ENCODE measurements at places on chromosomes 11 and 22.
A peak's percentile ranks its signal among the peaks of the same experiment; 100 is the strongest.

GRCh38 chr22:45836418-45837169 is 140.4 kb downstream of the WNT7B start:
- no peak for DNase-seq

DNA sequence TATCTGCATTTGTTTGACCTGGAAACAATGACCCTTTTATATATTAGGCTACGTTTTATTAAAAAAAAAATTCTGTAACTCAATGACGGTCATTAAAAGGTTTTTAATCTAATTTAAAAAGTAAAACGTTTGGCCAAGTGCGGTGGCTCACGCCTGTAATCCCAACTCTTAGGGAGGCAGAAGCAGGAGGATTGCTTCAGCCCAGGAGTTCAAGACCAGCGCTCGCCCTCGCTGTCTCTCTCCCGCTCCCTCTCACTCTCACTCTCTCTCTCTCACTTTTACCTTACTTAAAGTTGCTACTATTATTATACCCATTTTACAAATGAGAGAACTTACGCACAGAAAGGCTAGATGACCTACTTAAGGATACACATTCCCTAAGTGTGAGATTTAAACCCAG is 814 bp upstream of the NARS2 start:
- DNase-seq = no peak

- DNase-seq = no peak
Measured at GRCh38 chr22:48675830-48676145, 1151.9 kb downstream of the BRD1 start.

GRCh38 chr22:50481440-50482106 is at the start of gene ADM2:
Gene ADM2 (plus strand): TSS chr22:50481543. CDS start chr22:50481848, 305 bp downstream.
- DNase-seq = peak; percentile 75

DNA sequence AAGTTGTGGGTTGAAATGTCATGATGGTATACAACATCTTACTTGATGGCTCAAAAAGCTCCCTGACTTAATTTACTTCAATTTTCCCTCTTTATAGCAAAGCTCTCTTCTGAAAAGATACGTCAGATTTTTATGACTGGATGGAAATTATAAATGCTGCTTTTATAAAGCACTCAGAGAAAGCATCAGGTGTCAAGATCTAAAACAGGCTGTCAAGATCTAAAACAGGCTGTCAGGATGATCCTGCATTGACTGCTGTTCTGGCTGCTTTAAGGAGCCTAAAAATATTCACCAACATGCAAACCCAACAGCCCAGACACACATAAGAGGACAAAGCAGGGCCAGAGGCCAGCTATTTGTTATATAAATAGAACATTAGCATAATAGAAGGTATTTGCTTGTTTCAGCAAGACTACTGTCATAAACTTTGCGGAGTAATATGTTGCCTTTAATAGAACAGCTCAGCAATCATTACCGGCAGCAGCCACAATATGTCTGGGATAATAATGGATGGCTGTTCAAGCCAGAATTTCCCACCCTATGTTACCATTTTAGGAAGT is 77.3 kb upstream of the ANO5 start:
- no peak for DNase-seq

GRCh38 chr22:23055449-23056179 is 14.7 kb upstream of the GNAZ start:
- no peak for DNase-seq

- peak; percentile 23 for DNase-seq
Measured at GRCh38 chr11:129639300-129639699, 176.3 kb upstream of the TMEM45B start.

DNA sequence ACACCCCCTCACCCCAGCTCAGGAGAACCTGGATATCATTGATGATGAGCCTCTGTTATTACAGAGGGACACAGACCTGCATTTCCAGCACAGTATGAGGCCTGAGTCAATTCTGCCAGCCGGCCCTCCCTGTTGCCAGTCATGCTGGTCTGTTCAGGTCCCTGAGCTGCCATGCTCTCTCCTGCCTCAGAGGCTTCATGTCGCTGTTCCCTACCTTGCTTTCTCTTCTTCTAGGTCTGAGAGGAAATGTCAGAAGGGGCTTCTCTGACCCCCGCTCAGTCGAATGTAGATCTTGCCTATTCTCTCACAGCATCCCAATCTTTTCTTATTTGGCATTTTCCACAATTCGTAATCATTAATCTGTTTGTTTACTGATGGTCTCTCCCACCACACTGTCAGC is 21.8 kb upstream of the ABCC8 start:
- DNase-seq = no peak

GRCh38 chr11:12706545-12707499 is 32.6 kb downstream of the TEAD1 start:
- no peak for DNase-seq

GRCh38 chr11:74018331-74019005 is 9.6 kb upstream of the UCP3 start:
- DNase-seq = no peak

DNA sequence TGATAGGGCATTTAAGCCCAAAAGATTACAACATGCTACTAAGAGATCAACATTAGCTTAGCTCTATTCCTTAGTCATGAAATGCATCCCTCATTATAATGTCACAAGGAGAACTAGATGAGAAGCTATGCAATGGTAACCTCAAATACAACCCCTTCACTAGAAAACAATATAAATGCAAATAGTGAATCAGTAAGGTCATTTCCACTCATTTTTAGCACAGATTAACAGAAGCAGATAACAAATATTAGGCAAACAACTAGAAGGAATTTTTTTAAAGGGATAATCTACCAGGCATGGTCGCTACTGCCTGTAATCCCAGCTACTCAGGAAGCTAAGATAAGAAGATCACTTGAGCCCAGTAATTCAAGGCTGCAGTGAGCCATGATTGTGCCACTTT is 28.2 kb downstream of the SIK3 start:
- DNase-seq = no peak

- no peak for DNase-seq
Measured at GRCh38 chr11:9853929-9854552, 190.2 kb downstream of the SWAP70 start.

DNA sequence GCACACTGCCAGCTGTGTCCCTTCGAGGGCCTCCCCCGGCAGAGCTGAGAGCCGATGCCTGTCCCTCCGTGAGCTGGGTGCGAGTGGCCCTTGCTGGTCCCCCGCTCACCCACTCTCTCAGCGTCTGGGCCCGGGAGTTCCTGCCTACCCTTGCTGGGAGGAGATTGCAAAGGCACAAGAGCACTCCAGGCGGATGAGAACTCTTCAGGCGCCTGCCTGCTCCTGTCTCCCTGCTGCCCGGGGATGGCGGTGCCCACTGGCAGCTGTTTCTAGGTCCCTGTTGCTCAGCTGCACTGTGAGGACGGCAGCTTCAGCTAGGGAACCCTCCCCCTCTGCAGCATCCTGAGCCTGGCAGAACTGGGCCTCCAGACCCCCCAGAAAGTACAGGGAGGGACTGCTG is 61.1 kb downstream of the FLRT1 start:
- DNase-seq = no peak

GRCh38 chr11:31958076-31958735 is 132.7 kb upstream of the RCN1 start:
- DNase-seq = peak; percentile 76

DNA sequence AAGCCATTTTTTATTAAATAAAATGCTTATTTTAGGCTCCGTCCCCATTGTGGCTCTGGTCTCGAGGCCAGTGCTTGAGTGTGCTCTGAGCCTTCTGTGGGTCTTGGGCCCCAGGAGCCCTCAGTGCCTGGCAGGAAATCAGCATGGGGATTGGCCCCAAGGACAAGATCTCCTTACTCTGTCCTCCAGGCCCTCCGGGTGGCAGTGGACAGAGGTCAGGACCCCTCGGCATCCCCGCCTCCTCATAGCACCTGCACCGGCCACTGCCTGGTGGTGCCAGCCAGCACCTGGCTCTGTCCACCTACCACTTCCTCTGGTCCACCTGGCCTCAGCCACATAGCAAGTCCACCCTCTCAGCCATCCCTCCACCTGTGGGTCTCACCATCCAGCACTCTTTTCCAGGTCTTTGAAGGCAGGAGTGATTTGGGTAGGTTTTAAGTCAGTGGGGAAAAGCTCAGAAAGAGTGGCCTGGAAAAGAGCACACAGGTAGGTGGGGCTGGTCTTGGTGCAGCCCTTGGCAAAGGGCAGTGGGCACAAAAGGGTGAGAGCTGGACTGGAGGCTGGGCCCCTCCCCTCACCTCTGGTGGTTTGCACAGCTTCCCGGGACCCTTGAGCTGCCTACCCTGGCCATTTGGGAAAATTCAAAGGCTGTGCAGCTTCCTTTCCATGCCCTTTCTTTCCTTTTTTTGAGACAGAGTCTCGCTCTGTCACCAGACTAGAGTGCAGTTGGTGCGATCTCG is 3.5 kb downstream of the CLDN5 start:
- no peak for DNase-seq

DNA sequence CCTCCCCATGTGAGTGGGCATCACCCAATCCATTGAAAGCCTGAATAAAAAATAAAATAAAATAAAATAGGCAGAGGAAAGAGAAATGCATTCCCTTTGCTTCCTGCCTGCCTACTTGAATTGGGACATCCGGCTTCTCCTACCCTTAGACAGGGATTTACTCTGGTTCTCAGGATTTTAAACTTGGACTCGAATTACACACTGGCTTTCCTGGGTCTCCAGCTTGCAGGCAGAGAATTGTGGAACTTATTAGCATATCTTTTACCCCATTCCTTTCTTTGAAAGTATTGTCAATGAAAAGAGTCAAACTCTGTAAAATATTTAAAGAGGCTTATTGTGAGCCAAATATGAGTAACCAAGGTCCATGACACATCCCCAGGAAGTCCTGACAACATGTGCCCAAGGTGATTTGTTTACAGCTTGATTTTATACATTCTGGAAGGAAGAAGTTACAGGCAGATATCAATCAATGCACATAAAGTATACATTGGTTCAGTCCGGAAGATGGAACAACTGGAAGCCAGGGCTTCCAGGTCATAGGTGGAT is 78.4 kb upstream of the CCDC90B start:
- DNase-seq = no peak

DNA sequence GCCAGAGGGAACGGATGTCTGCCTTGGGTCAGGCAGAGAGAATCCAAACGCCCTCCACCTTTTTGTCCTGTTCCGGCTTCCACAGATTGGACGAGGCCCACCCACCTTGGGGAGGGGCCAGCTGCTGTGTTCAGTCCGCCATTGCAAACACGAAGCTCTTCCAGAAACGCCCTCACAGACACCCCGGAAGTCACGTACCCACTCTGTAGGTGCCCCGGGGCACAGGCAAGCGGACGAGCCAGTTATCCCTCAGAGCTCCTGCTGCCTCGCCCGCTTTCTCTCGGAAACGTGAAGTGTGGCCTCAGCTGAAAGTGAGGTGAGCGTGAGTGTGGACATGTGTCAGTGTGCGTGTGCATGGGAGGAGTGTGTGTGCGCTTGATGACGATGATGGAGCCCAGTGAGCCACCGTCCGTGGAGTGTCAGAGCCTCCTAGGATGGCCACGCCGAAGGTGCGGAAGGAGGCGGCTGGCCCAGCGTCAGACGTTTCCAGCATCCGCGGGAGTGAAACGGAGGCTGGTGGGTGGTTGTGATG is 869.2 kb downstream of the TBC1D22A start:
- DNase-seq = no peak

- no peak for DNase-seq
Measured at GRCh38 chr11:121929581-121929980, 186.4 kb downstream of the BLID start.

DNA sequence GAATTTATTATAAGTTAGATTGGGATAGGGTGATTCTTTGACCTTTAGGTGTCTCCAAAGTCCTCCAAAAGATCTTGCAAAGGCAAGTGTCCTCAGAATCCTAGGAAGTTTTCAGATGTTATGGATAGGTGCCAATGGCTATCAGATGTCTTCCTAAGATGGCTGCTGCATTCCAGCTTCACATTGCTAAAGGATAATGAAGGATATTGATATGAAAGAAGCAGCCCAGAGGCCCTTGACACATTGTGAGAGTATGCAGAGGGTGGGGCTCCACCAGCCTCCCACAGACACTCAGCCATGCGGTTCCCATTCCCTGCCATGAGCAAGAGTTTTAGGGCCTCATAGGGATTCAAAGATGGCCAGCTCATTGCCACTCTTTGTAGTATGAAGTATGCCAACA is 22.3 kb upstream of the GLYATL2 start:
- DNase-seq = no peak

GRCh38 chr22:35517207-35517606 is 23.4 kb upstream of the RASD2 start:
- no peak for DNase-seq

- DNase-seq = no peak
Measured at GRCh38 chr22:27204817-27205216, 547.4 kb downstream of the MIAT start.

DNA sequence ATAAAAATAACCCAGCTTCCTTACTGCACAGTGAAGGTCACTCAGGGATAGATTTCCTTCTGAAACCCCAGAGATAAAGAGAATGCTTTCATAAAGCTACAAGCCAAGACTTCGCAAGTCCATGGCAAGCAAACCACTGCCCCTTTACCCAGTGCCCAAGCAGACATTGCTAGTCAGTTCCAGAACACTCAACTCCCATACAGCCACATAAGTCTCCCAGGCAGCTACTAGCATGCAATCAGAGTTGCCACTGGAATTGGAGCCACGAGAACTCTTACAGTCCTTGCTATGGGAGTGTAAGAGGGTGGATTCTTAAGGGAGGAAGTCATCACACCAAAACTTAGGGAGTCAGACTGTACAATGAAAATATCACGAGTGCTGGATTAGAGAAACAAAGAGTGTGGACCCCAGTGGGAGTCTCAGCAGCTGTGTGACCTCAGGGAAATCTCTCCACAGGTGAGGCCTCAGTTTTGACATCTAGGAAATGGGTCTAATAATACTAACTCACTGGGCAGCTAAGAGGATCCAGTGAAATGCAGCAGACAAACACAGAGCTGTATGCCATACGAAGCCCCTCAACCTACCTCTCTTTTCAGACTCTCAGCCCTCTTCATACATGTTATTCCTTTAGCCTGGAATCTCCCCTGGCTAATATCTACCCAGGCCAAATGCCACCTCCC is 526.6 kb downstream of the MN1 start:
- DNase-seq = no peak

DNA sequence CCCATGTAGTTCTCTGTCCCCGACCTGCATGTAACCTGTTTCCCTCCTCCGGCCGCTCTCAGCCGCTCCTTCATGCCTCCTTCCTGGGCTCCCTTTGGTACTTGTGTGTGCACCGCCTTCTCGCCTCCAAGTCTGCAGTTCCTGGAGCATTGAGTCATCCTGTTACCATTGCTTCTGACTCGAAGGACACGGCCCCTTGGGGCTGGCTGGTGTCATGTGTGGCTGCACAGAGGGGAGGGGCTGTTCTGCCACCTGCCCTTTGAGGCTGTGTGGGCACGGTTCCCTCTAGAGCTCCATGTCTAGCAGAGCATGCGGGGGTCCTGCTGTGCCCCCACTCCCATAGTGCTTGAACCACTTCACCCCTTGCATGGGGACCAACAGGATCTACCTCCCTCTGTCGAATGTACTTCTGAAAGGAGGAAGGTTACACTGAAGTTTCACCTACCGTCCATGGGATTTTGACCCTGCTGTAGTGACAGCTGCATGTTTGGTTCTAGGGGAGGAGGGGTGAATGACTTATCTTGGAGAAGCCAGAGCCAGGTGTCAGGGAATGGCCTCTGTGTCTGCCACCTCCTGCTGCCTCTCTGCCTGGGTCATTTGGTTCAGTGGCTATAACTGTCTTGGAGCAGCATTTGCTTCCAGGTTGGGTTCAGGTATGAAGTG is 39.6 kb downstream of the BCR start:
- DNase-seq = peak; percentile 76

Data from activated naive CD8-positive, alpha-beta T cell treated with anti-CD3 and anti-CD28 coated beads, Interleukin-2, amount 50 U/mL, for 24 hours (primary cell).